Activated CD4-positive, alpha-beta memory T cell treated with anti-CD3 and anti-CD28 coated beads, Interleukin-2, amount 10 ng/mL, durations not matched to agents 7 days and 5 days (primary cell): ENCODE measurements at places on chromosomes 3 and 15.

- DNase-seq = no peak
Observed at GRCh38 chr15:57036352-57036751, 117.9 kb downstream of the TCF12 start.

GRCh38 chr3:130081351-130081881 lies at the start of gene ALG1L2:
ALG1L2 (plus strand) TSS chr3:130081831; CDS start chr3:130082017, 186 bp downstream.
- DNase-seq = no peak

- no peak for DNase-seq
Observed at GRCh38 chr3:152126260-152126659, 142.5 kb upstream of the MBNL1 start.

- no peak for DNase-seq
Observed at GRCh38 chr3:196149831-196150301, 61.3 kb downstream of the ZDHHC19 start.

GRCh38 chr3:129558772-129559564 lies 16.0 kb downstream of the H1-8 start:
- DNase-seq = no peak

DNA sequence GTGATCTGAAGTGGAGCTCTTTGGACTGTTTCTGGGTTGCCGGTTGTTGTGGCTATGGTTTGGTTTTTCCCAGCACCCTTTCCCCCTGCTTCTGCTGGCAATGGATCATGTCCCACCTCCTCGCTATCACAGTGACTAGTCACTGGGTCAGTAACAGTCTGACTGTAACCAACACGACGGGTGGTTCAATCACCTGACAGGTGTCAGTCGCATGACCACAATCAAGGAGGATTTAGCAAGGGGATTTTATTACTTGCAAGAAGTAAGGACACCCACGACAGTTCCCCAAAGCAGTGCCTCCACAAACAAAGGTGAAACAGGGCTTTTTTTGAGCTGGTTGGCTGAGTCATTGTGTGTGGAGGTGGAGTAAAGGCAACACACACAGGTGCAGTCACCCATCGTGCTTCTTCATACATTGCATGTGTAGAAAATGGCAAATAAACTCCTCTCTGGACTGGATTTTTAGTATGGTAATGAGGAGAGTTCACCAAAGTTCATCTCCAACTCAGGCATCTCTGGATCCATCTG lies 58.8 kb upstream of the FAM3D start:
- DNase-seq = no peak

GRCh38 chr3:17047894-17048293 lies 163.1 kb downstream of the PLCL2 start:
- DNase-seq = no peak

DNA sequence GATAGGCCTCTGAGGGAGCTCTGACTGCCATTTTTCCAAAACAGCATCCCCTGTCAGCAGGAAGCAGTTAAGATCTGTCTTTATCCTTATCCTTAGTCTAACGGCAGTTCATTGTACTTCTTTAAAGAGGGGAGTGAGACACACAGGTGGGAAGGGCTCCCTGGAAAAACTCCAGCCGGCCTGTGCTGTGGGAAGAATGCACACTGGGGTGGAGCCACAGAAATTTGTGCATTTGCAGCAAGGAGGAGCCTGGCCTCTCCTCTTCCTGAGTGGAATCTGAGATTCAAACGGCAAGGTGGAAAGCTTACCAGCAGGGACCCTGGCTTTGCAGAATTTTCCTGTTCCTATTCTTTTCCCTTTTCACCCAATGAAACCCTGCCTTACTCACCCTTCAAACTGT lies 1209.4 kb downstream of the ROBO2 start:
- DNase-seq = no peak

GRCh38 chr3:11807686-11808085 lies 39.0 kb downstream of the TAMM41 start:
- no peak for DNase-seq
